Osteoblast (primary cell): ENCODE measurements at places on chromosomes 16 and 17. TPM values are rescaled to one million over a fixed set of nuclear protein-coding genes. Genes with fewer than 3 reads are reported as not detected.

GRCh38 chr16:56608876-56609462, 585 bp downstream of the MT2A start:
- DNase-seq = no peak

- DNase-seq = peak; percentile 99
Observed at GRCh38 chr16:1378804-1379303, 27.1 kb downstream of the GNPTG start.

- DNase-seq = no peak
Observed at GRCh38 chr17:3475251-3475685, 529 bp upstream of the ASPA start.

DNA sequence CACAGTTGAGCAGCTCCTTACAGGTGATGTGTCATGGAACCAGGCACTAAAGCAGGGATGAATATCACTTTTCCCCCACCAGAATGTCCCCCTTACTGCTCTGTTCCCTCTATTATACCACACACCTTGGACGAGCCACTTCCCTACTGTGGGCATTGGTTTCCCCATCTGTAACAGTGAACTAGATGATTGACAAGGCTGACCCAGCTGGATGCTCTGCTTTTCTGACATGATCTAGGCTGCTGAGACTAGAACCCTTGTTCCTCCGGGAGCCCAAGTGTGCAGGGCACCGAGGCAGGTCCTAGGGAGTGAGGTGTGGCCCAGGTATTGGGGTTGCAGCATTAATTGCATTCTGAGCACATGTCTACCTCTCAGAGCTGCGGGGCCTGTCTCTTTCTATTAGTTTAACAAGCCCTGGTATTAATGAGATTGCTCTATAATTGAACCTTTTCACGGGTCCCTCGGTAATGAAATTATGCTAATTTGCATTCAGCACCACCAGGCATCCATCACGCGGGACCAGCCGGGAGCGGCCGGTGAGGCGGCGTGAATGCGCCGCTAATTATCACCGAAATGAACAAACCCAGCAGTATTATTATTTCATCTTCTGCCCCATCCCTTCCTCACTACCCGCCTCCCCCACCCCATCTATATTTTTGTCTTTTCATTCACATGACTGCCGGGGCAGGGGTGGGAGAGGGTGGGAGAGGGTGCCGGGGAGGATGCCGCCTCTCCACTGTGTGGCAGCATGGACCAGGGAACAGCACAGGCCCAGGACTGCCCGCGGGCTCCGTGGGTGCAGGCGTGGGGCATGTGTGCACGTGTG, 121.1 kb downstream of the CYLD start:
- DNase-seq = no peak

Gene CES4A
- total RNA-seq = 1.5 and 1.8 TPM in 2 replicates

DNA sequence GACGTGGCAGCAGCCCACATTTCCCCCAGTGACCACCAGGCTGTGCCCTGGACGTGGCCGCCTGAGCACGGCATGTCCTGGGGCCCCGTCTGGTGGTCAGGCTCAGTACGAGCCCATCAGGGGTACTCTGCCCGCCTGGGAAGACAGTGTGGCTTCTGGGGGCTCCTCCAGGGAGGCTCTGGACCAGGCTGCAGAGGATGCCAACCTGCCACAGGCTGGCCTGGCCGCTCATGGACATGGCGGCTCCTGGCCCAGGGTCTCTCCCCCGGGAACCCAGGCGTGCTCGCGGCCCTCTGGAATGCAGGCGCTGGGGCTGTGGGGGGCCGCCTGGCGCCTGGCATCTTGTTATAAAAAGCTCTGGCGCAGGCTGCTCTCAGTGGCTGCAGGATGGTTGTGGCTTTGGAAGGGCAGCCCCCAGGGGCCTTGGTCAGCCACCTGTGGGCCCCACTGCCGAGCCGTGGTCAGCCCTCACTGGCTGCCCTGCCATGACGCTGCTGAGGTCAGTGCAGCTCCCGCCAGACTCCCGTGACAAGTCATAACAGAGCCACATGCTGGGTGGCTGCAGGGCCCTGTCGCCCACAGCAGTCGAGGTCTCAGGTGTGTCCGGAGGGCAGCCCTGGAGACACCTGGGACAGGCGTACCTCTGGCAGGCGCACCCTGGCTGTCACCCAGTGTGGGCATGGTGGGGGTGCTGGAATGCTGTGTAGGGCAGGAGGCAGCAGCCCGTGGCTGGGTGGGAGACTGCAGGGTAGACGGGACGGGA, 15.0 kb downstream of the CENPX start:
- DNase-seq = peak; percentile 96

- peak; percentile 86 for DNase-seq
Observed at GRCh38 chr16:27769561-27770255, 219.8 kb downstream of the KATNIP start.
